Breast epithelium (tissue), 4 donors: ENCODE measurements at places on chromosomes 7 and 10.
A peak's percentile ranks its signal among the peaks of the same experiment; 100 is the strongest.

GRCh38 chr7:77383333-77383740 lies 32.8 kb downstream of the GSAP start:
- DNase-seq: no peak

GRCh38 chr10:60031664-60032063 lies 125.3 kb upstream of the CCDC6 start:
- no peak for DNase-seq

DNA sequence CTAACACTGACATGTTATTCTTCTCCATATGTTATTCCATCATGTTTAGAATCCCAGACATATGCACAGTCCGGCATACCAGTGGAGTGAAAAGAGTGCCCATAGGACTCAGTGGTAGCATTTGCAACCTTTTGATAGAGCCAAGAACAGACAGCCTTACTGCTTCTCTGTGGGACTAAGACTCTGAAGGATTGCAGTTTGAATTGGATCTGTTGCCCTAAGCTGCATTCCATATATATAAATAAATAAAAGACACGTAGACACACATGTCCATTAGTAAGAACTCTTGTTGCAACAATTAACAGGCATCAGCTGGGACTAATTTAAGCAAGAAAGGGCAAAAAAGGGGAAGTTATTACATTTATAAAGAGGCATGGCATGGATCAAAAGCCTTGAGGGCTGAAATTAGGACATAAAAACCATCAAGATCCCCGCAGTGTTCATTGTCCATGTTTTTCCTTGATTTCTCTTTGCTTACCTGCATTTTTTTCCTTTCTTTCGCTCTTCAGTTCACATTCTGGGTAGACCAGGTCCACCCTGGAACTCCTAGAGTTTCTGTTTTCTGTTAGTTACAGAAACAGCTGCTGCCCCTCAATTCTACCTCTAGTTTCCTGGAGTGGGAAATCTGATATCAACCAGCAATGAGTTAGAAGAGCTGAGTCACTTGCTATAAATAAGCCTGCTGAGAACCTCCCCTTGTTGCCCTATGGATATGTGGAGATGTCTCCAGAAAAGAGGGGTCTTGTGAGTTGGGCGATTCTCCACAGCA lies 132.4 kb downstream of the SORCS1 start:
- no peak for DNase-seq

DNA sequence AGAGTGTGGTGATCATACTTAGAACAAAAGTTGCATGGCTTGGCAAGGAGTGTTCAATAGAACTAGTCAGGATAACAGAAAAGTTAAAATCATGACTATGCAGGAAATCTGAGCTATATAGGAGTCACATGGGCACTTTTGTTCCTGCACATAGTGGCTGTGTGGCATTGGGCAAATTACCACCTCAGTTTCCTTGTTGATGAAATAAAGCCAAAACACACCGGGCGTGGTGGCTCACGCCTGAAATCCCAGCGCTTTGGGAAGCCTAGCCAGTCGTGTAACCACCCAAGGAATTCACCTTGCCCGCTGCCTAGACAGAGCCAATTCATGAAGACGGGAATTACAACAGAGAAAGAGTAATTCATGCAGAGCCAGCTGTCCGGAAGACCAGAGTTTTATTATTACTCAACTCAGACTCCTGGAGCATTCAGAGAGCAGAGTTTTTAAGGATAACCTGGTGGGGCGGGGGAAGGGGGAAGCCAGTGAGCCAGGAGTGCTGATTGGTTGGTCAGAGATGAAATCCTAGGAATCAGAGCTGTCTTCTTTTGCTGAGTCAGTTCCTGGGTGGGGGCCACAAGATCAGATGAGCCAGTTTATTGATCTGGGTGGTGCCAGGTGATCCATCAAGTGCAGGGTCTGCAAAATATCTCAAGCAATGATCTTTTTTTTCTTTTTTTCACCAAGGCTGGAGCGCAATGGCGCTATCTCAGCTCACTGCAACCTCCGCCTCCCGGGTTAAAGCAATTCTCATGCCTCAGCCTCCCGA lies 6.4 kb upstream of the MKRN1 start:
- peak; percentile 31 for DNase-seq

DNA sequence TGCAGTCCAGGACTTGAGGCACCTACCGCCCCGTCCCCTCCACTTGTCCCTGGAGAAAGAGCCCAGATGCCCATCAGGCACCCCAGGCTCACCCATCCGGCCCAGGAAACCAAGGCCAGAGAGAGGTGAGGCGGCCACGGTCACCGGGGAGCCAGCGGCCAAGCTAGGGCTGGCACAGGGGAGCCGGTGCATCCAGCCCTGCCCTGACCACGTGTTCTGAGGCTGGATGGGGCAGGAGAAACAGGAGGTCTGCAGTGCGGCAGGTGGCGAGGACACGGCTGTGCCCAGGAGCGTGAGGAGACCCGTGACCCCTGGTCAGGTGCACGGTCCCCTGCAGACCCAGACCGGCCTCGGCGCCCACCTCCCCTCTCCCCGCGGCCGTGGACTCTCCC lies 27.6 kb downstream of the UNCX start:
- DNase-seq: no peak

DNA sequence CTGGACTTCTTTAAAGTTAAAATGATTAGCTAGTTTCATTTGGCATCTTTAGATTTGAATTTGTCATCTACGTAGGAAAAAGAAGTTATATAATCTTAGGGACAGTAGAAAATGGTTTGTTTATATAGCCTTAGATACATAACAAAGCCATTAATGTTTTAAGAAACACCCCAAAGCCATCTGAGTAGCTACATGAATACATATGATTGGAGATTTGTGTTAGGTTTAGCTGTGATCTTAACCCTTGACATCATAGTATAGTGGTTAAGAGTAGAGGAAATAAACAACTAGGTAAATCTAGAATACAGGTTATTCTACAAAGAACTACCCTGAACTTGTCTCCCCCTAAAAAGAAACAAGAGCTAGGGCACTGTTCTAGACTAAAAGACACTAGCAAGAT lies 18.1 kb downstream of the SAMD8 start:
- no peak for DNase-seq

- DNase-seq: no peak
These were observed 288.3 kb downstream of the CAMK1D start for GRCh38 chr10:12637649-12638048.

DNA sequence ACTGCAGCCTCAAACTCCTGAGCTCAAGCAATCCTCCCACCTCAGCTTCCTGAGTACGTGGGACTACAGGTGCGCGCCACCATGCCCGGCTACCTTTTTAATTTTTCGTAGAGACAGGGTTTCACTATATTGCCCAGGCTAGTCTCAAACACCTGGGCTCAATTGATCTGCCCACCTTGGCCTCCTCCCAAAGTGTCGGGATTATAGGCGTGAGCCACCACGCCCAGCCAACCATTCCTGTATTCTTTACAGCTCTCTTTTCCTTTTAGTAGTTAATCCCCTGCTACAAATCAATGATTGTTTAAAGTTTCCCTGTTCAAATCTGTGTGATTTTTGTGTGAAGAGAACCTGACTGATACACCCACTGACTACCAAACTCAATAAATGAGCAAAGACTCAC lies 75.4 kb upstream of the SVIL start:
- no peak for DNase-seq

DNA sequence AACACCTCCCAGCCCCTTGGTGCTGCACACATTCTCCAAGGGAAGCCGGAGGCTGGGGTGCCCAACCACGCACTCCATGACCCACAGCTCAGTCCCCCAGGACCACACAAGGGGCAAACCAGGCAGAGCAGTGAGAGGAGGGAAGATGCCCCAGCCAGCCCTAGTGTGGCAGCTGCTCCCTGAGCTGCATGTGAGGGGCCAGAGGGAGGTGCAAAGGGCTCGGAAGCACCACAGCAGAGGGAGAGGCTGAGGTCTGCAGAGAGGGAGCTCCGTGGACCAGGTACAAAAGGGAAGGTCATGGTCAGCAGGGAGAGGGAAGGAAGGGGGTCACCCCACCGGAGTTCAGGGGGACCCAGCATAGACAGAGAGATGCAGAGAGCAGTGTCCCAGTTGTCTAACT lies 1.5 kb upstream of the CALML5 start:
- no peak for DNase-seq

- DNase-seq: peak; percentile 98
These were observed at the start of gene PDK4 for GRCh38 chr7:95596198-95597063. TSS of gene PDK4 (minus strand) at chr7:95596516. CDS start at chr7:95596293, 223 bp downstream.

DNA sequence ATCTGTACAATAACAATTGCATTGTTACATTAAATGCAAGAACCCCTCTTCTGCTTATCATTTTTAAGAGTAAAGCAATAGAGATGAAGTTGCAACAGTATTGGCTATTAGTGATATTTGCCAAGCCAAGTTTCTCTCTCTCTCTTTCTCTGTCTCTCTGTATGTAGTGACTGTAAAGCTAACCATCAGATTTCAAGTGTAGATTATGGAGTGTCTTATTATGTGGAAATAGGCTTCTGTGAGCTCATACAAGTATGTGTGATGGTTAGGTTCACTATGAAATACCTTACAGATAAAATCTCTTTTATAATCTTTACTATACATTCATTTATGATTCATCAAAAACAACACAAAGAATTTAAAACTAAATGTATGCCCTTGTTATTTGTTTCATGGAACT lies 28.6 kb upstream of the NRP1 start:
- no peak for DNase-seq

DNA sequence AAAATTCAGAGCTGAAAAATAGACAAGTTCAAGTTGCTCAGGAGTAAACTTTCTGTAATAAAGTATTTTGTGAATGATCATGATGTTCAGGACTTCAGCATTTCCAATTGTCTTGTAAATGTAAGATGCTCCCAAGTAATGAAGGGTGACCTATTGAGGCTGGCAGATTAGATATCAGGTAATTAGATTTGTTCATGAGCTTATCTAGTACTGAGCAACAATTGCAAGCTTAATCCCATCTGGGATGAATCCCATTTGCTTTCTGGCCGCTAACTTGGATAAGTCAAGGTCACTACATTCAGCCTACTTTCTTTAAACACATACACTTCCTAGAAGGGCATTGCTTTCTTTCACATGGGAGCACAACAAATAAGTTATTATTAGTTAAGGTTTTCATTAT lies 82.4 kb upstream of the ITGB1 start:
- DNase-seq: no peak

- DNase-seq: no peak
These were observed 484.2 kb downstream of the PTPRN2 start for GRCh38 chr7:158103378-158103777.

- DNase-seq: no peak
These were observed 158.9 kb upstream of the FOXK1 start for GRCh38 chr7:4523219-4523618.

- peak; percentile 27 for DNase-seq
These were observed 1.5 kb downstream of the PVRIG start for GRCh38 chr7:100221231-100221718.

DNA sequence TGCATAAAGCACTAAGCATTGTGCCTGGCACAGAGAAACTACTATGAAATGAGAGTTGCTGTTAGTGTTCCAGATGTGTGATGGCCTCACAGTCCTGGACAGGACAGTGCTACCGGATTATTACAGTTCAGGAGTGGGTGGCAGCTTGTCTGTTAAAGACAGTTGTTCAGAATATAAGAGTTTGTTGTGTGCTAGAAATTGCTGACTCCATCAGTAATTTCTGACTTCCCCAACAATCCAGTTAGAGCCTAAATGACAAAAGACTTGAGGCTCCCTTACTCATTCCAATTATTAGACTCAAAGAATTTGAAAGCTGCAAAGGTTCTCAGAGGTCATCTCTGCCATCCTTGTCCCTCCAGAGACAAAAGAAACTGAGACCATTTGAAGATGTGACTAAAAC lies 34.3 kb upstream of the DNAJB12 start:
- DNase-seq: no peak

- no peak for DNase-seq
These were observed 160.5 kb upstream of the TNRC18 start for GRCh38 chr7:5584096-5584495.

- no peak for DNase-seq
These were observed 76.4 kb downstream of the MAGI2 start for GRCh38 chr7:79377097-79377496.

- no peak for DNase-seq
These were observed 998.1 kb downstream of the LRMDA start for GRCh38 chr10:76429368-76430060.

- no peak for DNase-seq
These were observed 652 bp upstream of the VPS26A start for GRCh38 chr10:69123306-69123746.

GRCh38 chr7:19369182-19369581 lies 224.0 kb upstream of the FERD3L start:
- DNase-seq: no peak
